Sigmoid colon (tissue), 7 donors: ENCODE measurements at places on chromosomes 7 and 10.

GRCh38 chr7:105707381-105707780, 126.1 kb upstream of the EFCAB10 start:
- peak overlapping the region; percentile 41 for H3K27ac ChIP-seq
- peaks cover 16% of the 10 kb centered on the region for H3K4me1 ChIP-seq
- no peak overlapping the region for H3K4me3 ChIP-seq

GRCh38 chr7:138021889-138022288, 20.0 kb upstream of the CREB3L2 start:
- H3K4me3 ChIP-seq = no peak overlapping the region
- H3K27me3 ChIP-seq = no peaks in the 10 kb centered on the region
- no peak for DNase-seq

- peaks cover 10% of the 10 kb centered on the region for H3K4me1 ChIP-seq
- no peak for DNase-seq
- no peaks in the 10 kb centered on the region for H3K27me3 ChIP-seq
- H3K4me3 ChIP-seq = no peak overlapping the region
- no peaks in the 10 kb centered on the region for H3K36me3 ChIP-seq
Measured at GRCh38 chr7:13414181-13414580, 575.3 kb downstream of the ETV1 start.

DNA sequence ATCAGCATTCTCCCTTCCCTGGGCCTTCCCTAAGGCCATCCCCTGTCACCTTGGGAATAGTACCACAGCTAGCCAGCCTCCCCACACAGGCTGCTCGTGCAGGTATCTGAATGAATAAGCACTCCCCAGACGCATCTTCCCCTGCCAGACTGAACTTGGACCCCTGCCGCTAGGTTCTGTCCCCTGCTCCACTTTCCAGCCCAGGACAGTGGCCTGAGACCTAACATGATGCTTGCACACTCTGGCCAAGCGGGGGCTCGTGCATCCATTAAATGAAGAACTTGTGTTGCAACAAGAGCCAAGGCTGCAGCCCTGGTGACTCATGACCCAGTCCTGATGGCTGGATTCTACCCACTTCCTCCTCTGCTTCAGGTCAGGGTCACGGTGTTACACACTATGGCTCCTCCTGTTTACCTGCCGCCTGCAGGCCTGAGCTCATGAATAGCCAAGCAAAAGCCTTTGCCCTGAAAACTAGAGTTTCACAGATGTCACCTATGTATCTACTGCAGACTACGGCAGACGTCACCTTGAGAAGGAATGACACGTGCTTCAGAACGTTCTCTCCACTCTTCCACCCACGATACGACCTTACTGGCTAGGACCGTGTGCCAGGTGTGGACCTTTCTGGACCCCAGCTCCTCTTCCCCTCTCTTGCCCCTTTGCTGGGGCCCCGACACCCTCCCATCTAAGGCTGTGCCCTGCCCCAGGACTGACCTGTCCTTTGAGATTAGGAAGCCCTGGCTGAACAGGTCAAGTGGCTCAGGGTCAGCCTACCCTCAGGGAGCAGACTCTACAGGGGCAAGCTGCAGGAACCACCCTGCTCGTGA, 6.5 kb downstream of the ASB13 start:
- H3K27ac ChIP-seq = no peak overlapping the region
- no peaks in the 10 kb centered on the region for H3K4me1 ChIP-seq
- no peaks in the 10 kb centered on the region for H3K27me3 ChIP-seq
- H3K36me3 ChIP-seq = no peaks in the 10 kb centered on the region

DNA sequence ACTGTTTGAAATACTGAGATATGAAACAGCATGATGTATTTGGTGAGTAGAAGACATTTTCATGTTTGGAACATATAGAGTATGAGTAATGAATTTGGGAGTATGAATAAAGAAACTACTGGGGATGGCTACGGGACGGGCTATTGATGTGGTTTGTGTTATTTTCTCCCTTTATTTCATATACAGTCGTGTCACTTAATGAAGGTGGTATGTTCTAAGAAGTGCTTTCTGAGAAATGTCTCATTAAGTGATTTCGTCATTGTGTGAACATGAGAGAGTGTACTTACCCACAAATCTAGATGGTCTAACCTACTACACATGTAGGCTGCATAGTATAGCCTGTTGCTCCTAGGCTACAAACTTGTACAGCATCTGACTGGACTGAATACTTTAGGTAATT, 106.3 kb downstream of the CCNY start:
- H3K36me3 ChIP-seq = no peaks in the 10 kb centered on the region
- H3K4me1 ChIP-seq = peaks cover 4% of the 10 kb centered on the region
- H3K27me3 ChIP-seq = no peaks in the 10 kb centered on the region
- H3K4me3 ChIP-seq = no peak overlapping the region
